Panc1 (cell line): ENCODE measurements at places on chromosomes 11 and 22.

DNA sequence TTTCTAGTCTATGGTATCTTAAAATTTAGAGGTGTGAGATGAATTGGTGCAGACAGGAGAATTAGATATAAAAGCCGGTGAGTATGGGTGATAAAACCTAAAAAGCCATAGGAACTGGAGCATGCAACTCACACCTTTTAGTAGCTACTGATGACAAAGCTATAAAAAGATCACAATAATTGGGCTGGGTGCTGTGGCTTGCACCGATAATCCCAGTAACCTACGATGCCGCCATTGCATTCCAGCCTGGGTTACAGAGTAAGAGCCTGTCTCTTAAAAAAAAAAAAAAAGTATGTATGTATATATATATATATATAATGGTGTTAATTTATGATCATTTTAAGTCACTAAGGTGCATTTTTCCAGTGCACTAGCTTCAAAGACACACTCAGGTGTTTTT lies 17.2 kb downstream of the WEE1 start:
- no peak for DNase-seq

DNA sequence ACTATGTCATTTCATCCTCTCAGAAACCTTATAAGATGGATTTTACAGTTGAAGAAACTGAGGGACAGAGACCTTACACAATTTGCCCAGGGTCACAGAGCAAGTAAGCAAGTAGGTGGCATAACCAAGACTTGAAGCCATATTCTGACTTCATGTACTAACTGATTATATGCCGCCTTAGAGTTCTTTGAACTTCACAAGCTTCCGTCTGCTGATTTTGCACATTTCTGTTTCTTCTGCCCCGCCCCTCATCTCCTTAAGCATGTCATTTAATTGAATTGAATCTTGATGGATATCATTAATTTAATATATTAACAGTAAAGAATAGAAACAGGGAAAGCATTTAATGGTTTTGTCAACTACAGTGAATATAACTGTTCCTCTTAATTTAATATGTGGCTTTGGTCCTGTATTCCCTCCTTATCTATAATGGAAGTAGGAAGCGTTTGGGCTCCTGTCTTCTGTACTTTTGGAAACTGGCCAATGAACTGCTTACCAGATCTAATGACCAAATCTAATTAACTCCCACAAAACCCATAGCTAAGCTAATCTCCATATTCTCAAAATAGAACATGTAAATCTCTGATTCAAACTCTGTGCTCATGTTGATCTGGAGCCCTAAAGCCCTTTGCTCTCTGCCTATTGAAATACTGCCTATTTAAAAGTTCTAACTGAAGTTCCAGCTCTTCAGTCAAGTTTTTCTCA lies 30.4 kb downstream of the SIK2 start:
- no peak for DNase-seq

DNA sequence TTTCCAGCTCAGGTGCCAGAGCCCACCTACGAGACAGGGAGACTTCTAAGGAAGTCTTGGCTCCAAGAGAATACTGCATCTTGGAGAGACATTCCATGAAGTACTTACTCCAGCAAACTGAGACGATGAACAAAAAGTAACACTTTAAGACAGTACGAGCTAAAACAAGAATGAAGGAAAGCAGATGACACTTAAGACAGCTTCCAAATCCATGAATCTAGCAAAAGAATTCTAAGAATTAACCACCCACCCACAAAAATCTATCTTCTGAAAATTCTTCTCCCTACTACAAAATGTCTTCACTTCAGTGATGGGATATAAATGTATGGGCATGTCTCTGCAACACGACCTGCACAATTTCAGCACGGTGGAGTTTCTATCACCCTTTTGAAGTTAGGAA lies 132.9 kb downstream of the C11orf58 start:
- DNase-seq = no peak

GRCh38 chr11:61701242-61701886 lies 21.2 kb downstream of the DAGLA start:
- DNase-seq = no peak

DNA sequence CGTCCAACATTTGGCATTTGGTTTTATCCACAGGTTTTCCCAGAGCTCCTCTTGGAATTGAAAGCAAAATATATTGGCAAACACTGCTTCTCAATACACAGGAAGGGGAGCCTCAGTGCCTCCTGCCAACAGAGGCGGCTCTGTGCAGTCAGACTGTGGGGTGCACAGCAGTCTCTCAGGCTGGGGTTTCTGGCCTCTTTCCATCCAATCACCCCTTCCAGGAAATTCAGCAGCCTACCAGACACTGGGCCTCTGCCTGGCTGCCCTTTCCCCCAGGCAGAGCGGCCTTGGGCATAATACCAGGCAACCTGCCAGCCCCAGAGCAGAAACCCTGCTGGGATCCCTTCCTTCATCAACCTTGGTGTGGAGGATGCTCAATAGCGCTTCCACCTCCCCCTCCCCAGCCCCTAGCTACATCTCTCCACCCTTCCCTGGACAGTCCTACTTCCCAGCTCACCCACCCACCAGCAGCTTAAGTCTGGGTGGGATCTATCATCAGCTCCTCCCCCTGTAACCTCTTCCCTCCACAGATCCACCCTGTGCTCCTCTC lies 17.8 kb upstream of the RAPSN start:
- DNase-seq = no peak

GRCh38 chr11:1071571-1072115 lies 3.0 kb upstream of the MUC2 start:
- DNase-seq = no peak

DNA sequence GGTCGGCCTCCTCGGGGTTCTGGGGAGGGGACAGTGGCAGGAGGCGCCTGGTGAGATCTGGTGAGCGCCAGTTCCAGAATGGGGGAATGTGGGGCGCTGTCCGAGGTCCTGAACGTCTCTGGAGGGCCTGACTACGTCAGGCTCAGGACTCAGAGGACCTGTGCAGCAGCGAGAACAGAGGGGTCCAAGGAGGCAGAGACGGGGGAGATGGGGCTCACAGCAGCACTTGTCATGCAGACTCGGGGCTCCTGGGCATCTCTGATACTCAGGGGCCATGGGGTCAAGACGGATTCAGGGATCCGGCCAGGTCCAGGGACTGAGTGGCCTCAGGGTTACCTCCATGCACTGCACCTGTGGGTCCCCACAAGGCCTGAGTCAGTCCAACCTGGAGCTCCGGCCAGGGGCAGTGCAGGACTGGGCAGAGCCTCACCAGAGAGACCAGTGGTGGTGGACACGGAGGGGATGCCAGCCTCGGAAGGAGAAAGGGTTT lies 92.2 kb downstream of the BRD1 start:
- DNase-seq = no peak

- peak; percentile 30 for DNase-seq
Observed at GRCh38 chr22:29245626-29246385, 22.0 kb downstream of the RHBDD3 start.

GRCh38 chr11:82969811-82970210 lies 68.3 kb downstream of the DDIAS start:
- DNase-seq = no peak

GRCh38 chr11:76706667-76707066 lies 36.1 kb upstream of the LRRC32 start:
- no peak for DNase-seq

DNA sequence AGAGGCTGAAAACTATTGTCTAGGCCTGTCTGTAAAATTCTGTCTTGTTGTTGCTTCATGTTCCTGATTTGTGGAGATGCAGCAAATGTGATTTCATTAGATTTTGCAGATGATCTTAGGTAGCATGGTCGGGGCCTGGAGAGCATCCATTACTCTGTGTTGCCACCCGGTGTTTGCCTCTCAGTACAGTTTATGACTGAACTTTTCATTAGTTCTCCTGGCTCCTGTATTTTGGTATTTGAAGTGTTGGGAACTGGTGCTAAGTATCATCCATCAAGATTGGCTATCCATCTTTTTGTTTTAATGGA lies 7.7 kb downstream of the YWHAH start:
- DNase-seq = no peak

DNA sequence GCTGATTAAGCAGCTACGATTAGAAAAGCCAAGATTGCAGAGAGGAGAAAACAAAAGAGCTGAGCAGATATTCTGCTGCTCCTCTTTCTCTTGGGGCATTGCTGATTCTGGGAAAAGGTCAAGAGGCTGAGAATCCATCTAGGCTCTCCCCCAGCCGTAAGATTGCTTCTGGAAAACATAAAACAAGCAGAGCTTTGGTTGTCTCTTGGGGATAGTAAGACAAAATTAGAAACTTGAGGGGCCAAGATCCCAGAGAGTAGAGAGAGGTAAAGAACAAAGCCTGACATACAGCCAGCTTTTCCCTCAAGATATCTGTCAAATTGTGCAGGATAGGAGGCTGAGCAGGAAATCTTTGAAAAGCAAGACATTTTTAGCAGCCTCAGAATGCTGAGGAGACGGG lies 158.2 kb downstream of the TTC28 start:
- DNase-seq = no peak

DNA sequence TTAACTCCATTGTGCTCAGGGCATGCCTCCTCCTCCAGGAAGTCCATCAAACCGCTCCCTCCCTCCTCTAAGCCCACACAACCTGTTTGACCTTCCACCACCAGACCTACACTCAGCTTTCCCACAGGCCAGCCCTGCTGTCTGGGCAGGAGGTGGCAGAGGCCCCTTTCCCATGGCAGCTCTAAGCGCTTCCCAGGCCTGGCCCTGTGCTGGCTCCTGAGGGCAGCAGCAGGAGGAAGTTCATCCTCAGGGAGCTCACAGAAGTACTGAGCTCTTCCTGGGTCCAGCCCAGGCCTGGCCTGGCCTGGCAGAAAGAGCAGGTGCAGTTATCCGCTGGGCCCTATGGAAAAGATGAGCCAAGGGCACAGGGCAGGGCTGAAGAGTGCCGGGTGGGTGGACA lies 31.4 kb downstream of the ARAP1 start:
- no peak for DNase-seq
